ENCODE measurements at places on chromosomes 3 and 15.

- no peak for DNase-seq
These were observed 86.1 kb upstream of the NTRK3 start for GRCh38 chr15:88342666-88343065.

- no peak for DNase-seq
These were observed 65.9 kb downstream of the SYN2 start for GRCh38 chr3:12070098-12070497.

- peak; percentile 49 for DNase-seq
These were observed 159.4 kb upstream of the GBE1 start for GRCh38 chr3:81920816-81921215.

DNA sequence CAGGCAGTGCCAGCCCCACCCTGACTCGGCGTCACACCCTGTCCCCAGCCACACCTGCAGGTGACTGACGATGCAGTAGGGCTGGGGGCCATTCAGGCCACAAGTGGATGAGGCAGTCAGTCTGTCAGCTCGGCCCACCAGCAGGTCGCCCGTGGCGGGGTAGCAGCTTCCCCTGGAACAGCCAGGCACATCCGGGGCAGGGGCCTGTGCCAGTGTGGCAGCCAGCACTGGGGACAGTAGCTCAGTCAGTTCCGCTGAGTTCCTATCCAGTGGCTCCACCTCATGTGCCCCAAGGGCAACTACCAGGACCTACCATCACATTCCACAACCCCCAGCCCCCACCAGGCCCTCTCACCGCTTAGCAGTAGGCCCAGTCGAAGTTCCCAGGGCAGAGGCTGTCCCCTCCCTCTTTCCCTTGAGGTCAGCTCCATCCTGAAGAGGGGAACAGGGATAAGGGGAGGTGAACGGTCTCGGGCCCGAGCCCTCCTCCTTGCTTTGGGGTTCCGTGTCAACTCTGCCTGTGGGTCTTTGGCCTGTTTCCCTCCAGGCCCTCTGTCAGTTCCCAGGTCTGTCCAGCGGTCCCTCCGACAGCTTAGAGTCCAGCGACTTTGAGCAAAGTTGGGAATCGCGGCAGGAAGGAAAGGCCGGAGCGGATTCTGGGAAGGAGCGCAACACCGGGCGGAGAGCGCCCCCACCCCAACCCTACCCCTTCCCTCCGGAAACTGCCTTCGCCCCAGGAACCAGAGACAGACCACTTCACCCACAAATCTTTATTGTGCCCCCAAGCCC is at the start of gene LAMB2:
Gene LAMB2 (minus strand): TSS at position 614 of the 789 bp plus-strand sequence. CDS start 183 bp downstream, at position 431.
- DNase-seq, result peak; percentile 76

GRCh38 chr3:144403040-144403457 is 431.4 kb downstream of the DIPK2A start:
- peak; percentile 88 for DNase-seq

Measured in NCI-H226 (cell line).